Gastroesophageal sphincter (tissue), 4 donors: ENCODE measurements at places on chromosomes 7 and 10.
A peak's percentile ranks its signal among the peaks of the same experiment; 100 is the strongest.

DNA sequence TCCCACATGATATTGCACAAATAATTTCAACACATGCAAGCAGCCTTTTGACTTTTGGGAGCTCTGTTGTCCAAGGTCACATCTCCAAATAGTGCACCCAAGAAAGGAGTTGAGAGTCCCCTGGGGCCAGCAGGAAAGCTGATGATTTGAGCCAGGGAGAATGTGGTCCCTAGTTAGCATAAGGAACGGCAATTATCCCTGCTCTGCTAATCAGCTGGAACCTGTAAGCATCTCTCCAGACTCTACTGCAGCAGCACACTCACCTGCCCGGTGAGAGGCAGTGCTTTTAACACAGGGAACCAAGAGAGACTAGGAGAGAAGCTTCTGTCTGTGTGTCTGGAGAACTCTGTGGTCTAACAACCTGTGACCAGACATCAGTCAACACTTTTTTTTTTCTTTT is 17.0 kb downstream of the TRPV5 start:
- no peak for ATAC-seq

- ATAC-seq, result no peak
Measured at GRCh38 chr7:107327986-107328569, 141.8 kb upstream of the GPR22 start.

DNA sequence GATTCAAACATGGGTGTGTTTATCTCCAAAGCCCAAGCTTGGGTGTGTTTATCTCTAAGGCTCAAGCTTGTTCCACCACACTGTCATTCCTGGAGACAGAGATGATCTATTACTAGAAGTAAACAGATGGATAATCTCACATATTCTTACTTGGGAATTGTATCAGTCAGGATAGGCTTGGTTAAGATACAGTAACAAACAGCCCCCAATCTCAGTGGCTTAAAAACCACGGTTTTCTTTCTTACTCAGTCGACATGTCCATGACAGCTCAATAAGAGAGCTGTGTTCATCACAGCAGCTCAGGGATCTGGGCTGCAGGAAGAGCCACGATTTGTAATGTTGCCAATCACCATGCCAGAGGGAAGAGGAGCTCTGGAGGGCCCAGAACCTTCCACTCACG is 38.5 kb upstream of the LOXL4 start:
- no peak for ATAC-seq

GRCh38 chr10:104230490-104230889 is 1.7 kb downstream of the CFAP43 start:
- ATAC-seq, result no peak

DNA sequence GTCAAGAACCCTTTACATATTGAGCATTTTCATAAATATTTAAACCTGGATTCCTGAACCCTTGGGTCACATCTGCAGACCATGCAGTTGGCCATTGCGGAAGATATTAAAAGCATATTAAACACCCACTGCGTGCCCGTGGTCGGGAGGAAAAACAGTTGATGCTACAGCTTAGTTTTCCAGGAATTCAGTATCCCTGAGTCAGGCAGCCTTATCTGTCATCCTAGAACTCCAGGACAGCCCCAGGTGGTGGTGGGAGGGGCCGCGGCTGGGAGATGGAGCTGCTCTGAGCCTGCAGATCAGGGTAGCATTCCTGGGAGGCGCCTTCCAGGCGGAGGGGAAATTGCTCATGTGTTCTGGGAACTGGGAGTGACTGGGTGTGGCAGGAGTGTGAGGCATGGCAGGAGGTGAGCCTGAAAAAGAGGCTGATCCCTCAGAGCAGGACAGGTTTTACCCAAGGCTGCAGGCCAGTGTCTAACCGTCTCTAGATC is 222.9 kb upstream of the SH2B2 start:
- peak; percentile 34 for ATAC-seq

DNA sequence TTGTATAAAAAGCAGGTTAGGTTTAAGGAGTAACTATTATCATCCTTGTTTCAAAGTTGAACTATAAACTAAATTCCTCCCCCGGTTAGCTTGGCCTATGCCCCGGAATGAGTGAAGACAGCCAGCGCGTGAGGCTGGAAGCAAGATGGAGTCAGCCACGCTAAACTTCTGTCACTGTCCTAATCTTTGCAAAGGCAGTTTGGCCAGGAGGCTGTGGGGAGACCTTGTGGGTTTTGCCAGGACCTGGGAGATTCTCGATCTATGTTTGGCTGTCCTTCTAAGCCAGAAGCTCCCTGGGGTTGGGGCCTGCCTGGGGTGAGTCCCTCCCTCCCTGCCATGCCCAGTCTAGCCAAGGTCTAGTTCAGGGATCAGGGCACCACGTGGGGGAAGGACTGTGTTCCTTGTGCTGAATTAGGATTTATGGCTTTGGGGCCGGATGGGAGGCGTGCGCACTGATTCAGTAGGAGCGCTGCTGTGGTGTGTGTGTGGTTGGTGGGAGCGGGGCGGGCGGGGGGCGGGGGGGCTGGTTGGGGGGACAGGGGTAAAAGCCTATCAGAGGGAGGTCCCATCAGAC is 871 bp upstream of the GTF2IRD1 start:
- peak; percentile 17 for ATAC-seq

DNA sequence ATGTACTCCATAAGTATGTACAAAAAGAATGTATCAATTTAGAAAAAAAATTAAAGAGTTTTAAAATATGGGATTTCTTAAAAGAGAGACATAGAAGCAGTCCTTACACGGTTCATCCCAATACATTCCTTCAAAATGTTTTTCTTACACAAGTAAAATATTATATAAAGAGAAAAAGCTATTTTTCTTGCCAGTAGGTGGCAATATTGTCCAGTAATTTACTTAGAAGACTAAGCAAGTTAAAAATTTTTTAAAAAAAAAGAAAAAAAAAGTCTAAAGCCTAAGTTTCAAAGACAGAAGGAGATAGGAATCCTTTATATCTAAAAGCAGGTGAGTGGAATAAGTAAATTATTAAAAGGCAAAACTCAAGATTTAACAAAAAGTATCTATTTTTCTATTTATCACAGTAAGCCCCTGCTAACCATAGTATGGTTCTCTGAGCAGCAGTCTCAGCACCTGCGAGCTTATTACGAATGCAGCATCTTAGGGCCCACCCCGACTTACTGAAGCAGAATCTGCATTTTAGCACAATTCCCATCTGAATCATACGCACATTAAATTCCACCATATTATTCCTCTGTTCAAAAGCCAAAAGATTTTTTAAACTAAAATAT is 240.6 kb downstream of the DGKI start:
- ATAC-seq, result no peak

GRCh38 chr7:155764438-155764793 is 47.8 kb downstream of the SHH start:
- ATAC-seq, result no peak

DNA sequence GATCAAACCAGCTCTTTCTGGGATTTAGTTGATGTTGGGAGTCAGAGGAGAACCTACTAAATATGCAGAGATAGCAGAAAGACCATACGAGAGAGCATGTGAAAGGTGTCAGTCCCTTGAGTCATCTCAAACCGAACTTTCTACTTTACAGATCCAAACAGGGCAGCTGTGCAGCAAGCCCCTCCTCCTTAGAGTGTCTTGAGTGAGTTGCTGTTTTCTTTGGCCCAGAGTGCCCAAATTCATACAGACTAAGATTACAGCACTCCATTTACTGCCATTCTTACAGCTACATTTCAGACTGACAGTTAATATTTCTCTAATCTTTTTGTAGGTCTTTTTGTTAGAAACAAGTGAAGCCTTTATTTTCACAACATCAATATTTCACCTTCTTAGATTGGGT is 53.4 kb downstream of the NRCAM start:
- no peak for ATAC-seq

DNA sequence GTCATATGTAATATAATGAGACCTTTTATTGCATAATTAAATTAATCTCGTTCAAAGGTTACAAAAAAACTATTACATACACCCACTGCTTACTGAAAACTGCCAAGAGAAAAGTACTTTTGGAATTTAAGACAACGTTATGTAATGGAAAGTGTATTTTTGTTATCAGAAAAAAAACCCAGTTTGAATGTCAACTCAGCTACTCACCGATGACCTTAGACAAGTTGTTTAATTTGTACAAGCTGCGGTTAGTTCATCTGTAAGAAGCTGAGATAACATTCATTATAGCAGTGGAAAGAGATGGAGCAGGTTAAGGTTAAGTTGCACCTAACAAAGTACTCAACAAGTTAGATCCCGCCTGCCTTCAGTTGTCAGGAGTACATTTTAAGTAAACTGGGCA is 1.1 kb downstream of the PSMA2 start:
- ATAC-seq, result no peak

DNA sequence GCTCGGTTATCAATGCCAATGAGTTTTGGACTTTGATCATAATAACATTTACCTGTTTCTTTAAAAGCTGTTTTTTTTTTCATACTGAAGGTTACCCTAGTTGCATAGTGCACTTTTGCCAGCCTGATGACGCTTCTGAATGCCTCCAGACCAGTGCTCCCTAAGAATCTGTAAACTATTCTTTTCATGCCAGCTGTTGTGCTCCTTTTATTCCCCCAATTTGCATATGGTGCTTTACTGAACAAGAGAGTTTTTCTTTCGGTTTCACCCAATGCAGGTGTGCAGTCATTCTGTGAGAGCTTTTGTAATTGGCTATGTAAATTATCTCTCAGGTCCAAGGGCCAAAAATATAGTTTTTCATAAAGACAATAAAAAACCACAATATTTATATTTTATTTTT is 48.1 kb upstream of the GLCCI1 start:
- ATAC-seq, result no peak

- no peak for ATAC-seq
Measured at GRCh38 chr10:36183726-36184125, 541.6 kb upstream of the FZD8 start.

DNA sequence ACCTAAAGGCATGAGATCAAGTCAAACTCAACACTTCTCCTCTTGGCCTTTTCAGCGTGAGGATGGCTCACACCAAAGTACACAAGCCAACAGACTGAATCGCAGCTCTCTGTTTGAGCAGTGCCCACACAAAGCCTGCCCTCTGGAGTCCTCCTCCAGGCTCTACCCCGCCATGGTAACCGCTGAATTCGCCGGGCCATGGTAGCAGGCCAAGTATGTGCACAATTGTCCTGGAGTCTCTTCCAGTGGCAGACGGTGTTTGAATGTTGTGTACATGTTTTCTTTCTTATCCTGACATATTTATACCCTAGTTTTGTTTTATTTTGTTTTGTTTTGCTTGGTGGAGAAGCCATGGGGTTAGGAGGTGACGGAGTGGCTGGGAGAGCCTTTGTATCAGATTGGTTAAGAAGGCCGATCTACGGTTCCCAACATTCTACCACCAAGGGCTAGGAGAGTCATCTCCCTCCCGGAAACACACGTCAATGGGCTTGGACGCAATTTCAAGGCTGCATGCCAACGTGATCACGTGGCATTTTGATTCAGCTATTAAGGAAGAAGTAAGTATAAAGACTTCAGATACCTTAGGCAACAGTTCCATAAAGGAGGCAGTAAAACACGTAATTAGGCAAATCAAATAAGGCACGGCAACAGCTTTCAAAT is 12.1 kb upstream of the SHH start:
- ATAC-seq, result no peak

GRCh38 chr10:89702121-89702480 is 711 bp downstream of the KIF20B start:
- no peak for ATAC-seq
